ENCODE measurements at places on chromosomes 12 and 14.

- DNase-seq = no peak
These were observed 25.6 kb downstream of the TCTN1 start for GRCh38 chr12:110639336-110640141.

GRCh38 chr12:127374447-127374846 is 892.5 kb upstream of the TMEM132C start:
- DNase-seq = no peak

DNA sequence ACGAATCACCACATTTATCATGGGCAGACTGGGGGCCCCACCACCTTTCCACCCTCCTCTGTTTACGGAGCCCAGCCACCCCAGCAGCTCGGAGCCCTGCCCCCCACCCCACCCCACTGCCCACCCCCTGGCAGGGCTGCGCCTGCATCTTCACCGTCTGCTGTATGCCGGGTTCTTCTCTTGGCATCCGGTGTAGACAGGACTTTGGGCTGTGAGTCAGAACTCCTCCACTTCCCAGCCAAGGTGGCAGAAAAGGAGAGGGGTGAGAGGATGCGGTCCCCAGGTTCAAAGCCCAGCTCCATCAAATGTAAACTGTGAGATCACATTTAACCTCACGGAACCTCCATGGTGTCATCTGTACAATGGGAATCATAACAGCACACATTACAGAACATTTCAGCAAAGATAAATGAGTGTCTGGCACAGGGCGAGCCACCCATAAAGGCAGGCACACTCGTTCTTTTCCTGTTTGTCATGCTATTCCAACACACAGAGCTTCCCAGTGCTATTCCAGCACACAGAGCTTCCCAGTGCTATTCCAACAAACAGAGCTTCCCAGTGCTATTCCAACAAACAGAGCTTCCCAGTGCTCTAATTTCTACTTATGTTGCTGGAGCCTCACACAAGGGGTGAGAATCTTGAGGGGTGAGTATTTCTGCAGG is 292.7 kb upstream of the RTL1 start:
- no peak for DNase-seq

- DNase-seq = no peak
These were observed 111.4 kb downstream of the EPS8 start for GRCh38 chr12:15677726-15678201.
